ENCODE measurements at places on chromosomes 7 and 10.

- DNase-seq: no peak
These were observed 2.8 kb upstream of the DENND11 start for GRCh38 chr7:141704741-141705140.

DNA sequence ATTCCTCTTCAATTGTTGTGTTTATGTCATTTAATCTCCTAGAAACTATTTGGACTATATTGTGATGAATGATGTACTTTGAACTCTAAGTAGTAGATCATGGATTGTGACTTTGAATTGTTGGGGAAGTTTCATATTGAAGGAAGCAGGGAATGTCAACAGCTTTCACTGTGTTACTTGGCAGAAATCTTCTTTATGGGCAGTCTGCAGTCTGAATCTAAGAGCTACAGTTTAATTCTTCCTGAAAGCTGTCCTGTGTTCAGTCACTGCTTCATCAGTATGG, 91.6 kb downstream of the PPP1R9A start:
- no peak for DNase-seq

DNA sequence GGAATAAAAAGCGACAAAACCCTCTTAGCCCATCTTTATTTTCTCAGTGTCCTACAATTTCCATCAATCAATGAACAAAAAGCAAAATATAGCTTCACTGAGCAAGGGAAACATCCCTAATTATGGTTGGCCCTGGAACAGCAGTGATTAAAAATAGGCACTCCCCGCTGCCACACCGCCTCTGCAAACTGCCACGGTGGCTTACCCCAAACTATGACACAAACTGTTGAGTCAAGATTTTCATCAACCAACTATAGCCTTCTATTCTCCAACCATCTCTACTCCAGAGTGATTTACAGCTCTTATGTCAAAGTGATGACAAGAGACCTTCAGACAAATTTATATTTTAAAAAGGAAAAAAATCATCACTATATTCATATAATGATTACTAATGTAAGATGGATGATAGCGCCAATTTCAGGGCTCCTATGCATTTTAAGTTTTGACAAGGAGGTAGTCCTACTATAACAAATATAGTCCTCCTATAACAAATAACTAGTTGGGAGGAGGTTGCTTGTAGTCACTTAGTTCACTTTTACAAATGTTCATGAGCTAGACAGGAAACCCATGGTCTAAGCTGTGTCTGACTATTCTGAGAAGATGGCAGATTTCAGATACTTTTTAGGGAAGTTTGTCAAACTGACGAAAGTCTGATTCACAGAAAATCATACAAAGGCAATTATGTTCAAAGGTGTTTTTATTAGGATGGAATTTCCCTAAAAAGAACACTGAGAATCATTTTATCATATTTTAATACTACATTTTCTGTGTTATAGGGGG, 26.3 kb downstream of the DENND11 start:
- DNase-seq: no peak

DNA sequence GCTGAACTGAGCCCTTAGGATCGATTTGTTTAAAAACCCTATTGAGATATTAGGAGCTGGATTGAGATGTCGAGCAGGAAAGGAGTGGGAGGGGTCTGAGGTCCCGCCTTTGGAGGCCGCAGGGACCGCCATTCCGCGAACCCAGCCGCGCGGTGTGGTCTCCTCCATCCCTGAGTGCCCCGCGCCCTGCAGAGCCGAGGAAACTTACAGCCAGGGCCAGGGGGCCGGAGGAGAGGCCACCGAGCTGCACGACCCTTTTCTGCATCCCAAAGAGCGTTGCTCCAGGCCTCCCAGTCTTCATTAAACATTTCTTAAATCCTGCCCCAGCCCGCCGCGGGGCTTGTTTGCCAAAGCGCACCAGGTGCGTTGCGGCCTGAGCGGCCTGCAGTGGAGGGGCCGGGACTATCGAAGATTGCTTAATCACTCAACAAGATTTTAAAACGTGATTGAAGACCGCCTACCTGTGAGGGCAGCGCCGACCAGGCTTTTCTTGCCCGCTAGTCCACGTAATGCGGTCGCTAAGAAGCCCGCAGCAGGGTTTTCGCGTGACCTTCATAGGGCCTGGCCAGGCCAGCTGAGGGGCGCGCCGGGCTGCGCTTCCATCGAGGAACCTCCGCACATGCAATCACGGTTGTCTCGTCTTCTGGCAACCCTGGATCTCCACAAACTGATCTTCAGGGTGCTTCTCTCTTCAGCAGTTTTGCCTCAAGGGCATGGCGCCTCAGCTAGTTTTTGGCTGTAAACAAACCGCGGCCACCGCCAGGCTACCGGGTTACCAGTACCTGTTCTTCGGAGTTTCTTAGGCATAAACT, 2.0 kb upstream of the CTBP2 start:
- no peak for DNase-seq

DNA sequence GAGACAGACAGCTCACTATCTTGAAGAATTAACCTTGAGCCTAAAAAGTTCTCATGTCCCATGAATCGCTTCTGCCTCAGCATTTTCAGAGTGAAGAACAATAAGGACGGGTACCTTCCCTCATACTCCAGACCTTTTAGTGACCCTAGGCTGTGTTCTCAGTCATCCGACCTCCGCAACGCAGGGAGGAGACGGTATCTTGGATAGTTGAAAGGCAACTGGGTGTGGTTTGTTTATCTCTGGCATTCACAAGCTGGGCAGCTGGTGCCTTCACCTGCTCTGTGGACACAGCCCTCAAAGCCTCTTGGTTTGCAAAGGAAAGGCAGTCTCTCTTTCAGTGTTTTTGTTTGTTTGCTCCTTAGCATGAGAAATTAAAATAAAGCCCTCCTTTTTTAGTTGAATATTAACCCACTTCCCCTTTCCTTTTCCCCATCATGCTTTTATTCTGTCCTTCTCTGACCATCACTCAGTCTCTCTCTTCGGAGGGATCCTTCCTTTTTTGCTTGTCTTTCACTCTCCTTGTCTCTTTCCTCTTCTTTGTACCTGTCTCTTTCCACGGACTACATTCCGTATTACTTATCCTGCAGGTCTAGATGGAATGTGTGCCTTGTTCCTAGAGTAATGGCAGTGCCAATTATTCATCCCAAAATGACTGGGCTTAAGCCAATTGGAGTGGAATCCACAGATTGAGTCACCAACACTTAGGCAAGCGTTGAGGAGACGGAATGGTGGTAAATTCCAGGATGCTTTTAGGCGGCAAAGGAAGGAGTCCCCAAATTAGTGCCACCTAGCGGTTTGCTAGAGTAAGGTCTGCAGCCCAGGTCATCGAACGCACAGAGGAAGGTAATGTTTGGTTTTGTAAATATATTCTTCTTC, 45.8 kb downstream of the PRR15 start:
- DNase-seq: no peak

- DNase-seq: no peak
These were observed 107.9 kb downstream of the TMEM178B start for GRCh38 chr7:141181812-141182211.

- DNase-seq: no peak
These were observed 28.1 kb upstream of the ELOVL3 start for GRCh38 chr10:102198027-102198426.

DNA sequence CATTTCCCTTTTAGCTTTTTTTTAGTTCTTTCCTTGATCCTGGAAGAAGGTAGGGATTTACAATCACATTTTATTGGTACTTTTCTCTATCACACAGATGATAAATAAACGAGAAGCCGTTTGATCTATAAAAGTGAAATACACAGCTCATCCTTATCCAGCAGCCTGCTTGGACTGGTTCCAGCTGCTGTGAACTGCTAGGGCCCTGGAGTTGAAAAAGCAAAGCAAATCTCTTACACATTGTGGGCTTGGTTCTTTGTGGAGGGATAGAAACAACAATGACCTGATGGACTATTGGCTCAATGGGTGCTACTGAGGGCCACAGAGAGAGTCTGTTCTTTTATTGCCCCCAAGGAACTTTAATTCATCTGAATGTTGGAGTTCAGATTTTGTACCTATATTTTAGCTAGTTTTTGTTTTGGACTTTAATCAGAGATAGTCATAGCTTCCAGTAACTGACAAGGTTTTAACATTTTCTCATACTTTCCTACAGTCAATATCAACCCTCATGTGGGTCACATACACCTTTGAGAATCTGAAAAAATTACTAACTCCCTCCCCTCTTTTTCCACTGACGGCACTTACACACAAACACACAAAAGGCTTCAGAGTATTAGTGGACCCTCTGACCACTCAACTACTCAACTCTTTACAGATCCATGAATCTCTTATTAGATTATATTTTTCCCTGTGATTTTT, 91.6 kb upstream of the CCDC6 start:
- DNase-seq: no peak

DNA sequence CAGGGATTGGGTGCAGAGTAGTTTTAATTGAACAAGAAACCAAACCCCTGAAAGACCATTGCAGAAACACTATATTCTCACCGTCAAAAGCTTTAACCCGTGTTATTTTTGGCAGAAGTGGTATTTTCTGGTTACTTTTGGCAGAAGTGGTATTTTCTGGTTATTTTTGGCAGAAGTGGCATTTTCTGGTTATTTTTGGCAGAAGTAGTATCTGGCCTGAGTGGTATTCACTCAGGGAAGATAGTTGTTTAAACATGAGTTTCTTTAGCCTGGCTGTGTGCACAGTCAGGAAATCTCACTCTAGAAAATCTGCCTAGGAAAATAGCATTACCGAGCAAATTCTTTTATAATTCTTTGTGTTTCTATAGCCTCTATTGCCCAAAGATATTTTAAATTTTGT, 322.7 kb downstream of the GFRA1 start:
- DNase-seq: no peak

DNA sequence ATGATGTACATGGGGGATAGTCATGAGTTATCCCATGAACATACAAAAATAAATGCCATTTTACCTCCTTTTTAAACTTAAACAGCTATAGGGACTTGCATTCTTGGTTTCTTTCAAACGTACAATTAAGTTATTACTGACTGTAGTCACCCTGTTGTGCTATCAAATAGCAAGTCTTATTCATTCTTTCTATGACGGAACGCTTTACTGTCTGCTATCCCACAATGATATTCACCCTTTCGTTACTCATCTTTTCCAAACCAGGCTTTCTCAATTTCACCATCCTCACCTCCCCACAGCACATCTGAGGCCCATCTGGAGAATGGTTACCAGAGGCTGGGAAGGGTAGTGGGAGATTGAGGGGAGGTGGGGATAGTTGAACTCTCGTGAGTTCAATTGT, 218.8 kb downstream of the PHF14 start:
- no peak for DNase-seq

GRCh38 chr10:80443531-80443974, 10.6 kb upstream of the TSPAN14 start:
- no peak for DNase-seq

GRCh38 chr7:4014346-4015050, 667.6 kb upstream of the FOXK1 start:
- DNase-seq: no peak

DNA sequence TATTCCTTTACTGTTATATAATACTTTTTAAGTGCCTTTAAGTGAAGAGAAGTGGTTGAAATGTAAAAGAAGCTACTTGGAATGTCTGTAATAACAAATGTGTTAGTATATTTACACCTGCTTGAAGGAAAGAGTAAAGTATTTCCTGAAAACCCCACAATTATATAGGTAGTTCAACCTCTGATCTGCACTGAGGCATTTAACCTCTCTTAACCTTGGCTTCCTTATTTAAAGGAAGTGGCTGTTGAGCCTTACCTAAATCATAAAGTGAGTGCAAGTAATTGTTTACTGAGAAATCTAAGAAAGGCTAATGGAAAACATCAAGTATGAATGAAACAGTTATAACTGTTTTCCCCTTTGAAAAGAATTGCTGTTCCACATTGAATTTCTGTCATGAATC, 294.5 kb downstream of the ADK start:
- no peak for DNase-seq

GRCh38 chr7:42452356-42452755, 215.3 kb upstream of the GLI3 start:
- DNase-seq: no peak

DNA sequence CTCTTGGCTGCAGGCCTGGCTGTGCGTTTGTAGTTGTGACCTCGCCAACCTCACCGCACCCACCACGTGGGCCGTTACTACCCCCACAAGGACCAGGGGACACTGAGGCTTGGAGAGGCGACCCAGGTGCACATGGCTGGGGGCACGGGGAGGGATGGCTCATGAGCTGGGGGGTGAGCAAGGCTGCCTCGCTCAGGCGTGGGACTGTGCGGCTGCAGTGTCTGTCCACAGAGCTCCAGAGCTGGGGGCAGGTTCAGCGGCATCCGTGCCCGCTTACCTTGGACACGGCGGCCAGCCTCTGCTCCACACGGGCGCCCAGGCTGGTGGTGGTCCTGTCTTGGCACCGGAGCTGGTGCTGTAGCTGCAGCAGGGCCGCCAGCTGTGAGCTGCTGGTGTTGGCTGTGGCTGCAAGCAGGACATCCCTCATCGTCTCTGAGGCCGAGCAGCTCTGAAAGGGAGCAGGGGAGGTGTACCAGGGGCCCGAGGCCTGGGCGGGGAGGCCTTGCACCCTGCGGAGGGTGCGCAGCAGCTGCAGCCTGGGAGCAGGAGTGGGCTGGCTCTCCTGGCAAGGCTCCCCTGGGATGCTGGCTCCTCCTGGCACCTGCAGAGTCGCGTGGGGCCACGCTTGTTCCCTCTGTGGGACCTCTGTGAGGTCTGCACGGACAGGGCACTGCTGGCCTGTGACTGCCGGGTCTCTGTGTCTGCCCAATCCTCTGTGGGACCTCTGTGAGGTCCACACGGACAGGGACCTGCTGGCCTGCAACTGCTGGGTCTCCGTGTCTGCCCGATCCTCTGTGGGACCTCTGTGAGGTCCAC, 60.0 kb upstream of the NKX6-2 start:
- DNase-seq: no peak

DNA sequence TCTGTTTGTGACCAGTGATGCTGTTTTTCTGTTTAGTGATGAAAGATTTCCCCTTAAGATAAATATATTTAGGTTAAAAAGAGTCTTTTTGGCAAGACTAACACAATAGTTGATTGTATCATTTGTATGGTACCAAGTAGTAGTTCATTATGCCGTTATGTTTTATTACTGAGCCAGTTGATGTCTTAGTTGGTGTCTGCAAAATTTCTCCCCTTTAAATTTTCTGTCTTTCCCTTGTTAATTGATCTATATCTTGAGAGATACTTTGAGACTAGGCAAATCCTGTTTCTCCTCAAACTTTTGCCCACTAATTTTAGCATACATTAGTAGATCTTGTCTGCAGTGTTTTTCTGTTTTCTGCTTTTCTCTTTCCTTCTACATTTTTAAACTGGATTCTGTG, 21.7 kb downstream of the UBE3C start:
- no peak for DNase-seq

DNA sequence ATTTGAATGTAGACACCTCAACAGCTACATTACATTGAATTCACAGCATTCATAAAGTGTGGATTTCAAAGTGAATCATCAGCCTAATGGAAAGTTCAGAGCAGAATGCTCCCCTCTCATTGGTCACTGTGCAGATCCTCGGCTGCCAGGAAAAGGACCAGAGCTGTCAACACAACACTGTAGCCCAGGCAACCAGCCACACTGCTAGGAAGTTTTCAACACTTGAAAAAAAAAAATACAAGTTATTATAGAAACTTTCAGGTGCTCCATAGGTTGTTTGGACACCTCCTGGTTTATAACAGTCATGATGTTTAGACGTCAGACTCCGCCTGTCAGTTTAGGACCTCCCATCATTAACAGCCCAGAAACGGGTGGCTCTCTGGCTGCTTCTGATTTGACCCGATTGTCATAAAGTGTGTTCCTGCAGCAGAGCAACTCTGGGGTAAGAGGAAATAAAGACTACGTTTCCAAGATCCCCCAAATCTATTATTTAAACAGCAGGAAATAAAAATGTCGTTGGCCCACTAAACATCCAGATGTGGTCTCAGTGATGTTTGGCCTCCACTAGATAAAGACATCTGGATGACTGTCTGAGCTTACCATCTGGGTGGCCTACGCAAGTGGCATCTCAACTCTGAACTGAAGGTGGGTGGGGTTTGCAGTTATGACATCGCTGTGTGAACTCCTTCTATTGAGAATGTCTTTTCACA, 117.4 kb downstream of the CABCOCO1 start:
- no peak for DNase-seq

Data from stimulated activated CD8-positive, alpha-beta memory T cell treated with anti-CD3 and anti-CD28 coated beads, Interleukin-4, amount 100 ng/mL, for 4 hours (primary cell).